ENCODE measurements at places on chromosomes 6 and 20.

GRCh38 chr6:159267165-159267564, 98.0 kb downstream of the FNDC1 start:
- DNase-seq, result no peak

GRCh38 chr6:35427851-35428321, 24.3 kb upstream of the FANCE start:
- no peak for DNase-seq

DNA sequence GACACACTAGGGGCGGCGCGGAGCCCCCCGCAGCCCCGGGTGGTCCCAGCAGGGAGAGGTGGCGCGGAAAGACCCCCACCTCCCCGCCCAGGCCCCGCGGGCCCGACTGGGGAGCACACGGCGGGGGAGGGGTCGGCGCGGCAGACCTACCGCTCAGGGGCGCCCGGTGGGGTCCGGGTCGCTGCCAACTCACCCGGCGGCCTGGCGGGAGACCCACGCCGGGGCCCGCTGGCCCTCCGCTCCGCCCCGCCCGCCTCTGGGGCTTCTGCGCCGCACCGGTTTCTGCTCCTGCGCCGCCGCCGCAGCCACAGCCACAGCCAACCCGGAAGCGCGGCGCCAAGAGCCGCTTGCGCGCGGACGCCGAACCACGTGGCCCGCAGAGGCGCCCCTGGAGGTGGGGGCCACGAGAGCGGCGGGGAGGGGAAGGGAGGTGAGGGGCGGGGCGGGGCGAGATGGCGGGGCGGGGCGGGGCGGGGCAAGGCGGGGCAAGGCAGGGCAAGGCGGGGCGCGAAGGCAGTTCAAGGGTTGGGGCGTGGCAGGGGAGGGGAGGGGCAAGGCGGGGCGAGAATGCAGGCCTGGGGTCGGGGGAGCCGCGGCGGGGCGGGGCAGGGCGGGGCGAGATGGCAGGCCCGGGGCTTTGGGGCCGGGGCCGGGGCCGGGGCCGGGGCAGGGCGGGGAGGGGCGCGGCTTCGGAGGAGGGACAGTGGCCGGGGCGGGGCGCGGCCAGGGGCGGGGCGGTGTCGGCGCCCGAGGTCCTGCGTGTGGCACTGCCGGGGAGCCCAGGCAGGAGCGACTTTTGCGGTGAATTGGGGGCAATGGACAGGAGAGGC, at the start of gene ZBTB24:
Gene ZBTB24, minus strand, starts transcription at position 315 of the 830 bp plus-strand sequence. CDS start 1,193 bp downstream, outside the sequence.
- DNase-seq, result peak; percentile 87

DNA sequence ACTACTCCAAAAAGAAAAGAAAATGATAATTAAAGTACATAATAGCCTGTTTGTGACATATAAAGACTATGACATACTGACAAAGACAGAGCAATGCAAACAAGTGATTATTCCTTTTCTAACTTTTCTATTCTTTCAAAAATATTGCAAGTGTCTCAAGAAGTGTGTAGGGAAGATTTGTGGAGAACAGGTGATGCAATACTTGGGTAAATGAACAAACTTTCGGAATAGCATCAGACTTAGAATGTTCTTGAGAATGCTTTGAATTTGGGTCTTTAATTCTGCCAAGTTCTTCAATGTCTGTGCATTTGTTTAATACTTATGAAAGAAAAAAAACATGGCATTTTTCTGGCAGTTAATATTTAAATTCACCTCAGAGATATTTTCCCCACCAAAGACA, 40.0 kb upstream of the TRDN start:
- DNase-seq, result no peak

DNA sequence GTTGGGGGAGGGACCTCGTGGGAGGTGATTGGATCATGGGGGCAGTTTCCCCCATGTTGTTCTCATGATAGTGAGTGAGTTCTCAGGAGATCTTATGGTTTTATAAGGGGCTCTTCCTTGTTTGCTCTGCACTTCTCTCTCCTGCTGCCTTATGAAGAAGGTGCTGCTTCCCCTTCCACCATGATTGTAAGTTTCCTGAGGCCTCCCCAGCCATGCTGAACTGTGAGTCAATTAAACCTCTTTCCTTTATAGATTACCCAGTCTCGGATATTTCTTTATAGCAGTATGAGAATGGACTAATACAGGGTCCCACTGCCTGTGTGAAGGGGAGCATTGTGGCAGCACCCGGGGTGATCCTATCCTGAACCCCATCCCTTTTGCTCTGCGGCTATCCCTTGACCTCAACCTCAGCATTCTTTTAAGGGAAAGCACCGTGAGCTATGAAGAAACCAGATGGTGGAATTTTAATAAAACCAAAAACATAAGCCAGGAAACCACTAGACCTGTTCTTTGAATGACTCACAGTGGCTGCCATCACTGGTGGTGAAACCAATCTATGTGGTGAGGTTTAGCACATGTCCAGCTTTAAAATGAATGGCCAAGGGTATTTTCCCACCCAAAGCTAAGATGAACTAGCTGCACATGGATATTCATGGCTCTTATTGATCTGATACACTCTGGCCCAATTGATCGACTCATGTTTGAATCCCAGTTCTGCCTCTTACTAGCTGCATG, 62.2 kb downstream of the ZDHHC14 start:
- no peak for DNase-seq
